ENCODE measurements at places on chromosomes 12 and 14.

DNA sequence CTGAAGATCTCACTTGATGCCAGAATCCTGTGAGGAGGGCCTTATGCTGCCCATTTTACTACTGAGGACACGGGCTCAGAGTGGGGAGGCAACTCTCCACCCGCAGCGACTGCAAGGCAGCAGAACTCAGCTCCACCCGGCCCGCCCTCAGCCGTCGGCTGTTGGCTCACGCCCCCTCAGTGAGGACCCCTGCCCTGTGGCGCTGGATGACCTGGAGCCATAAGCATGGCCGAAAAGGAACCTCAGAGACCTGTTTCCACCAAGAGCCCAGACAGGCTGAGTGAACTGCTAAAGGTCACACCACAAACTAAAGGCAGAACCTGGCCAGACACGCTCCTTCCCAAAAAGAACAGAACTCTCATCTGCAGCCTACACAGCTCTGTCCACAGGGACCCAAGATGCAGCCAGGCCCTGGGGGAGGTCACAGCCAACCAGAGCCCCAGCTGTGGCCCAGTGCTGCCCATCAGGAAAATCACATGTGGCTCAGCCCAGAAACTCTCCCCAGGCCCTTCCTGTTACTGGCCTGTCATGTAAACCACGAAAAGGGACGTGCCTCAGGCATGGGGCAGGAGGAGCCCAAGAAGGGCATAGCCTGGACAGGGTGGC, 32.8 kb downstream of the CCNK start:
- DNase-seq: no peak

- DNase-seq: no peak
These were observed 40.3 kb downstream of the LEMD3 start for GRCh38 chr12:65209655-65210043.

- no peak for DNase-seq
These were observed 102.0 kb downstream of the TMEM30B start for GRCh38 chr14:61179061-61179690.

- no peak for DNase-seq
These were observed 306.2 kb upstream of the DIO3 start for GRCh38 chr14:101254805-101255764.

DNA sequence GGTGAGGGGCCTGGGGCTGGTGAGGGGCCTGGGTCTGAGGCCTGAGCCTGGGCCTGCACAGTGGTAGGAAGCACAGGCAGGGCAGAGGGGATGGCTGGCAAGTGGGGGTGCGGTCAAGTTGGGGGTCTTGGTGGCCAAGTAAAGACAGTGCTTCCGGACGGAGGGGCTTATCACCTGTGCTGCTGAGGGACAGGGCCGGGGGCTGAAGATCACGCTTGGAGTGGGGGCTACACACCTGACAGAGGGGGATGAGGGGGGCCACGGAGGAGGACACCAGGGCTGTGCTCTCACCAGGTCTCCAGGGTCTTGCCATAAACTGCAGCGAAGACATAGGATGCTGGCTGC, 12.2 kb downstream of the TEDC1 start:
- no peak for DNase-seq
